ENCODE measurements at places on chromosomes 1 and 21. TPM values are rescaled to one million over a fixed set of nuclear protein-coding genes. Genes with fewer than 3 reads are reported as not detected.

- H3K27ac ChIP-seq: no peak overlapping the region
- DNase-seq: no peak
- peaks cover 100% of the 10 kb centered on the region for H3K27me3 ChIP-seq
Observed at GRCh38 chr1:36705629-36706028, 222.9 kb upstream of the CSF3R start.

DNA sequence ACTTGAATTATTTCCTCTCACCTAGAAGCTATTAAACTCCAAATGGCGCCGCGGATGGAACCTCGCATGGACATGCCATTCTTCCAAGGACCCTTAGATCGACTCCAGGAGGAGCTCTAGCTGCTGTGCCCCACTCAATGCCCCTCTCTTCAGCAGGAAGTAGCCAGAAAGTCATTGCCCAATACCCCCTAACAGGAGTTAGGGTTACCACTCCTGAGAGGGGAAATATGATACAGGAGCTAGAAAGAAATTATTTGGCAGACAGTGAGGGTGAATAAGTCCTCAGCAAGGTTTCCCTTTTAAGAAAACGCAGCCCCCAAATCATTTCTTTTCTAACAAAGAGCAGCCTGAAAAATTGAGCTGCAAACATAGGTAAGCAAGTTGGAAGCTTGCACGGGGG, 28.6 kb downstream of the TFB2M start:
- H3K4me1 ChIP-seq: no peaks in the 10 kb centered on the region
- peaks cover 32% of the 10 kb centered on the region for H3K36me3 ChIP-seq
- no peak overlapping the region for H3K4me3 ChIP-seq
- H3K27ac ChIP-seq: no peak overlapping the region

DNA sequence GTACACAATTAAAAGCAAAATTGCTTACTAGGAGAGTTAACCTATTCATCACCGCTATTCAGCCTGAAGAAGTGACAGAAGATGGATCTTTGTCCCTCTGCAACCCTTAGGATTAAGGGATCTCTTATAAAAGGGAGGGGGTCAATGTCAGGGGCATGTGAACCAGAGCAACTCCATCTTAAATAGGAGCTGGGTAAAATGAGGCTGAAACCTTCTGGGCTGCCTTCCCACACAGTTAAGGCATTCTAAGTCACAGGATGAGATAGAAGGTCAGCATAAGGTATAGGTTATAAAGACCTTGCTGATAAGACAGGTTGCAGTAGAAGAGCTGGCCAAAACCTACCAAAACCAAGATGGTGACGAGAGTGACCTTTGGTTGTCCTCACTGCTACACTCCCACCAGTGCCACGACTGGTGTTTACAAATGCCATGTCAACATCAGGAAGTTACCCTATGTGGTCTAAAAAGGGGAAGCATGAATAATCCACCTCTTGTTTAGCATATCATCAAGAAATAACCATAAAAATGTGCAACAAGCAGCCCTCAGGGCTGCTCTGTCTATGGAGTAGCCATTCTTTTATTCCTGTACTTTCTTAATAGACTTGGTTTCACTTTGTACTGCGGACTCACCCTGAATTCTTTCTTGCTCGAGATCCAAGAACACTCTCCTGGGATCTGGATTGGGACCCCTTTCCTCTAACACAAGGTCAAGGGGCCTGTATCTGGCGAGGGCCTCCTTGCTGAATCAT, 35.3 kb upstream of the NEK2 start:
- no peaks in the 10 kb centered on the region for H3K36me3 ChIP-seq
- H3K27me3 ChIP-seq: no peaks in the 10 kb centered on the region
- H3K4me3 ChIP-seq: no peak overlapping the region
- peaks cover 4% of the 10 kb centered on the region for H3K4me1 ChIP-seq

DNA sequence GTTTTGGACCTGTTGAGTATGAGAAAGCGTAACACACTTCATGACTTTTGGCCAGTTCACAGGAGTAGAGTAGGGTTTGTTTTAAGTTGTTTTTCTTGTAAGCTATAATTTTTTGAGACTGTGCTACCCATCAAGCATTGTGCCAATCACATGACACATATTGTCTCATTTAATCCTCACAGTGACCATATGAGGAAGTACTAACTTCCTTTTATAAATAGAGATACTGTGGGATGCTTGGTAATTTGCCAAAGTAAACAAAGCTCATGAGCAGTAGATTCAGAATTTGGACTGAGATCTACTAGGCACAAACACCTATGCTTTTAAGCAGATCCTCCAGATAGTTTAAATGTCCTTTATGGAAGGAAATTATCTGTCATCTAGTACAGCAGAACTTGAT, 178.3 kb downstream of the CACNA1E start:
- no peaks in the 10 kb centered on the region for H3K36me3 ChIP-seq
- H3K27ac ChIP-seq: no peak overlapping the region
- no peak overlapping the region for H3K4me3 ChIP-seq
- H3K4me1 ChIP-seq: no peaks in the 10 kb centered on the region
- no peak for DNase-seq
- H3K27me3 ChIP-seq: peaks cover 42% of the 10 kb centered on the region

DNA sequence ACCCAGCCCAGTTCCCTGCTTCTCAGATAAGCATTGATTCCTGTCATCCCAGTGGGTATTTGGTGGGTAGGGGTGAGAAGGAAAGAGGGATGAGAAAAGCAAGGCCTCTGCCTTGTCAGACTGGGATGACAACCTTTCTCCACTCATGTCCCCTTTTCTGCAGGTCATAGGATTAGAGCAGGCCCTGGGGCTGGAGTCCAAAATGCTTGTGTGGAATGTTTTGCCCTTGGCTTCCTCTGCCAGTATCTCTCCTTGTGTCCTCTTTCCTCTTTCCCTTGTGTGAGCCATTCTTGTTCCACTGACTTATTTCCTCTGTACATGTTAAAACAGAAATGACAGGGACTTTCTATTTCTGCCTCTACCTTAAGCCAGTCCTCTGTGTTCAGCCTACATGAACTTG, 4.1 kb downstream of the ATP2B4 start:
- H3K27me3 ChIP-seq: no peaks in the 10 kb centered on the region
- DNase-seq: peak; percentile 50
- H3K4me3 ChIP-seq: peak overlapping the region; percentile 81
- peaks cover 17% of the 10 kb centered on the region for H3K36me3 ChIP-seq
- H3K27ac ChIP-seq: peak overlapping the region; percentile 96
- H3K4me1 ChIP-seq: peaks cover 91% of the 10 kb centered on the region

DNA sequence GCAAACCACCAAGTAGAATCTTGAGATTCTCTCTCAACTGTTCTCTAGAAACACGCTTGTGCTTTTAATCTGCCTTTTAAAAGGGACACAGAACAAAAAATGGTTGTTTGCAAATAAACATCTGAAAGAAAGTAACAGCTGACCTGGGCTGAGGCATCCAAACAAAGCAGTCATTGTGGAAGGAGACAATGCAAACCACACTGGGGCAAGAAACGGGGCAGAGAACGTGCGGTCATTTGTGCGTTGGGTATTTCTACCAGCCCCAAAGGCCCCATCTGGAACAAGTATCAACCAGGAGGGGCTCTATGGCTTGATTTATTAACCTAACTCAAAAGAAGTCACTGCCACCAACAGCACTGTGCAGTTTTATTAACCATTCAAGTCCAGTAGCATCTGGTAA, 6.0 kb downstream of the STMN1 start:
- peaks cover 20% of the 10 kb centered on the region for H3K4me1 ChIP-seq
- H3K4me3 ChIP-seq: no peak overlapping the region
- H3K27me3 ChIP-seq: no peaks in the 10 kb centered on the region

- peak overlapping the region; percentile 70 for H3K27ac ChIP-seq
- peaks cover 37% of the 10 kb centered on the region for H3K4me1 ChIP-seq
- no peak overlapping the region for H3K4me3 ChIP-seq
- DNase-seq: no peak
- H3K36me3 ChIP-seq: no peaks in the 10 kb centered on the region
- H3K27me3 ChIP-seq: no peaks in the 10 kb centered on the region
Observed at GRCh38 chr1:203462878-203463277, 12.7 kb upstream of the PRELP start.

- no peaks in the 10 kb centered on the region for H3K27me3 ChIP-seq
- H3K36me3 ChIP-seq: peaks cover 12% of the 10 kb centered on the region
- no peaks in the 10 kb centered on the region for H3K4me1 ChIP-seq
- H3K27ac ChIP-seq: no peak overlapping the region
- no peak overlapping the region for H3K4me3 ChIP-seq
Observed at GRCh38 chr1:58477390-58477789, 69.1 kb downstream of the OMA1 start.

DNA sequence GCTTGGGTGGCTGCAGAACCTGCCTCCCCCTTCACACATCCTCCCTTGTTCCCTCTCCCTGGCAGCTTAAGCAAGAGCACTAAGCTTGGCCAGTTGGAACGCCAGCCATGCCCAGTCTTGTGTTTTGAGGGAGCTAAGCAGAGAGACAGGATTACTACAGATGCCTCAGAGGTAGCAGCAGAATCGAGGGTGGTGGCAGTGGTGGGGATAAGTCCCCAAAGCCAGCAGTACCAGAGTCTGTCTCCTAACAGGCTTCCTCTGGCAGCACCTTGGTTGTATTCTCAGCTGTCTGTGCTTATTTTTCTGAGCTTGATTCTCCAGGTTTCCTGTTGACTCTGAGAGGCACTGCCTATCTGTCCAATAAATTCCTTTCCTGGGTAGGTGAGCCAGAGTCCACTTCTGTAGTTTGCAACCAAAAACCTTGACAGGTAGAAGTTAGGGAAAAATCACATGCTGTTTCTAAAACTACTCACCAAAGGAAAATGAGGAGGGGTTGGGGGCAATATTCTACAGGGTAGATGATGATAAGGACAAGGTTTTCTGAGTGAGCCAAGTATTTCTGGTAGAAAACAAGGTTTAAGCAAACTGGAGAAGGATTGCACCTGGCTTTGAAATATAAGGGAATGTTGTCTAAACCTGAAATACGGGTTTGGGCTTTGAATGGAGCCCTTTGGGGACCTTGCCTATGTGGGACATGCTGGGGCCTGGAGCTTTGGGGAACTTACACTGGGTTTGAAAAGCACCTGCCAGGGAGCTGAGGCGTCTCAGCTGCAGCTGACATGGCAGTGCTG, 100.8 kb downstream of the PBX1 start:
- no peak for DNase-seq
- peak overlapping the region; percentile 14 for H3K27ac ChIP-seq
- H3K4me3 ChIP-seq: no peak overlapping the region
- H3K4me1 ChIP-seq: peaks cover 51% of the 10 kb centered on the region
- no peaks in the 10 kb centered on the region for H3K36me3 ChIP-seq

- peaks cover 65% of the 10 kb centered on the region for H3K4me1 ChIP-seq
- H3K27ac ChIP-seq: peak overlapping the region; percentile 88
- no peaks in the 10 kb centered on the region for H3K27me3 ChIP-seq
- DNase-seq: no peak
Observed at GRCh38 chr1:159009287-159009686, 420 bp upstream of the IFI16 start.

GRCh38 chr1:1005774-1006304, 5.9 kb upstream of the HES4 start:
- no peak for DNase-seq
- H3K27ac ChIP-seq: peak overlapping the region; percentile 39
- no peaks in the 10 kb centered on the region for H3K27me3 ChIP-seq
- no peaks in the 10 kb centered on the region for H3K36me3 ChIP-seq
- H3K4me1 ChIP-seq: peaks cover 39% of the 10 kb centered on the region
- no peak overlapping the region for H3K4me3 ChIP-seq

The S100A8 gene
- 26.6 TPM for total RNA-seq

The EDARADD gene
- 1.4 TPM for total RNA-seq
